ENCODE measurements at places on chromosomes 1 and 21.
A peak's percentile ranks its signal among the peaks of the same experiment; 100 is the strongest.

DNA sequence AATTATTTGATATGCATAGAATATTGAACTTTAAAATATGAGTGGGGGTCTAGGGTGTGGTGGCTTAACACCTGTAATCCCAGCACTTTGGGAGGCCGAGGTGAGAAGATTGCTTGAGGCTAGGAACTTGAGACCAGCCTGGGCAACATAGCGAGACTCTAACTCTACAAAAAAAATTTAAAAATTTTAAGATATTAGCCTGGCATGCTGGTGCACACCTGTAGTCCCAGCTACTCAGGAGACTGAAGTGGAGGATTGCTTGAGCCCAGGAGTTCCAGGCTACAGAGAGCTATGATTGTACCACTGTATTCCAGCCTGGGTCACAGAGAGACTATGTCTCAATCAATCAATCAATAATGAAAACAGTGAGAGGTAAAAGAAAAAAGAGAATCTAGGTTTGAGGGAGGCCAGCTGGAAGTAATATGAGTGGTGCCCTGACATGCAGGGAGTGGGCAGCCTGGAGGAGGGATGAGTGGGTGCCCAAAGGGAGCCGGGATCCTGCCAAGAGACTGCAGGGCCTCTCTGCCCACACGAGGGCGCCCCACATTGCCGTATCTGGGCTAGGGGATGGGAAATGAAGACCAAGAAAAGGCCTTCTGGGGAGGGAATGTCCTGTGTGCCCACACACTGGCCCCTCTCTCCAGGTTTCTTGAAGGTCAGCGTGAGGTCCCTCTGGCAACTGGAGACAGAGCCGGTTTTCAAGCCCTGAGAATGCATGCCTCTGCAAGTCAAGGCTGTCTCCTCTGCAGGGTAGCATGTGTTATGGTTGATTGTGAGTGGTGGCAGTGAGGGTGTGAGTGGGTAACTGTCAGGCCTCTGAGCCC lies 93.9 kb upstream of the PPM1J start:
- DNase-seq, result peak; percentile 87

GRCh38 chr21:45362077-45362747 lies 42.8 kb upstream of the COL18A1 start:
- no peak for DNase-seq

- DNase-seq, result no peak
Measured at GRCh38 chr1:208326033-208326432, 81.8 kb upstream of the PLXNA2 start.

DNA sequence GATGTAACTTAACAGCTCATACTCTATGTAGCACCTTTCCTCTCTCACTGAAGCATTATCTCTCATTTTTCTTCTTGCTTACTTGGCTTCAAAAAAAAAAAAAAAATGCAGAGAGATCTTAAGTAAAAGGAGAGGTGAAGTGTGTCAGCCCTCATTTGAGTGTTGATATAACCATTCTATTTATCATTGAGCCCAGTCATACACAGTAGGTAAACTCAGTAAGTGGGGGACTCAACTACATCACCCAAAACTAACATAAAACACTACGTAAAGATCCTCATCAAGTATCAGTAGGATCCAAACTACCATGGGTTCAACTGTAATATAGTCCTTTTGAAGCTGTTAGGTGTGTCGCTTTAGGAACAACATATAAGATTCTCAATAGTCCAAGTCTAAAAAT lies 8.2 kb downstream of the PNRC2 start:
- DNase-seq, result no peak

DNA sequence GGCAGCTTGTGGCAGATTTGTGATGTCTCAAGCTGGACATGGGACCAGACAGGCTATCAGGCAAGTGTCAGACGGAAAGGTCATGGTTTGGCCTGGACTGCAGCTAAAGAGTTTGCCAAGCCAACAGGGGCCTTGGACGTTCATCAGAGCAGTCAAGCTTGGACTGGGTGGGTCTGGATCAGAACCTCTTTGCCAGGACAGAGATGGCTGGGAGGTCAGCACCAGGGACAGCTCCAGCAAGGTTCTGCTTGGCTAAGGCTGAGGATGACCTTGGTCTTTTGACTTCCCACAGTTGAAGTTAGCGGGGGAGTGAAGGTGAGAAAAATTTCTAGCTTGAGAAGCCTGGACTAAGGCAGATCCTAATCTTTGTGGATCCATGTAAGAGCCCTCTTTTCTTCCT lies 68.1 kb downstream of the GRIK3 start:
- peak; percentile 57 for DNase-seq

GRCh38 chr1:32868085-32868484 lies 2.6 kb downstream of the FNDC5 start:
- DNase-seq, result no peak

DNA sequence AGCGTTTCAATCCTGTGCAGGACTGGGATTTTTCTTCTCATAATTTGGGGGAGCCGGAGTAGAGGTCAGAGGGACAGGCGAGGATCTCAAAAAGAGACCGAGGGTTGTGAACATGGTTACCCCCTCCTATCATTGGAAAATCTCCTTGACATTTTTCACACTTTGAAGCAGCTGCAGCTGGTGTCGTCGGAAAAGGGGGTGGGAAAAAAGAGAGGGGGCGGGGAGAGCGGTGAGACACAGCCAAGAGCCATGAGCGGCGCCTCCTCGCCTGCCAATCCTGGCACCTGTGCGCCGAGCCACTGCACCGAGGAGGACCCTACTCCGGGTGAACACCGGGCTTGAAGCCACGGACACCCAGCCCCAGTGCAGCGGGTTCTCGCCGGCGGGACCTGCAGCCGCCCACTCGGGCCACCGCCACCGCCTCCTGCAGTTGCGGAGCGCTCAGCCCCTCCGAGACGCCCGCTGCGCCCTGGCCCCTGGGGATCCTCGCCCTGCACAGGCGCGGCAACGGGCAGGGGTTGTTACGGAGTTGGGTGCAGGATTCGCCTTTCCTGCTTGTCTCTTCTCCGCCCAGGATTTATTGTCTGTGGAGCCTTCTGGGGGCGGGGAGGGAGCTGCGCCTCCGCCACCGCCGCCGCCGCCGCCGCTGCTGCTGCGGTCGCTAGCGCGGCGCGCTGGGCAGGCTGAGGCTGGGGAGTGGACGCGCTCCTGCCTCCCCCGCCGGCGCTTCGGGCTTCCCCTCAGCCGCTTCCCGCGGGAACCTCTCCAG lies at the start of gene LRRC7:
LRRC7 (plus strand) TSS at position 271 of the 769 bp plus-strand sequence. CDS start 718 bp downstream, outside the sequence.
- no peak for DNase-seq

GRCh38 chr1:167202049-167202448 lies 18.6 kb upstream of the POU2F1 start:
- DNase-seq, result no peak

GRCh38 chr1:187051618-187052232 lies 223.0 kb downstream of the PLA2G4A start:
- no peak for DNase-seq

- DNase-seq, result no peak
Measured at GRCh38 chr1:182163821-182164223, 102.3 kb upstream of the ZNF648 start.

DNA sequence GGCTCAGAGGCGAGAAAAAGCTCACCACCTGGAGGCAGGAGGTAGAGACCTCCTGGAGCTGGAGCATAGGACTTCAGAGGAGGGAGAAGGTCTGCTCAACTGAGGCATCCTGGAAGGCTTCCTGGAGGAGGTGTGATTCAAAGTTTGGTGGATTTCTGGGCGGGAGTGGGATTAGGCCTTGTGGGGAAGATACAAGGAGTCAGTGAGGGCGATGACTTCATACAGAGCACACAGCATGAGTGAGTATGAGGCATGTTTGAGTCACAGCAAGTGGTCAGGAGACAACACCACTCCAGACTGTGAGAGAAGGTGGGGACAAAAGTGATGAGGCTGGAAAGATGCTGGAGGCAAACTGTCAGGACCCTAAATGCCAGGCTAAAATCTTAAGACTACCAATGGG lies 77.6 kb downstream of the MATN1 start:
- no peak for DNase-seq

- DNase-seq, result no peak
Measured at GRCh38 chr1:181423301-181423918, 59.9 kb upstream of the CACNA1E start.

- no peak for DNase-seq
Measured at GRCh38 chr1:101388904-101389546, 152.2 kb downstream of the S1PR1 start.

- no peak for DNase-seq
Measured at GRCh38 chr1:15932612-15933011, 43.3 kb downstream of the ZBTB17 start.

DNA sequence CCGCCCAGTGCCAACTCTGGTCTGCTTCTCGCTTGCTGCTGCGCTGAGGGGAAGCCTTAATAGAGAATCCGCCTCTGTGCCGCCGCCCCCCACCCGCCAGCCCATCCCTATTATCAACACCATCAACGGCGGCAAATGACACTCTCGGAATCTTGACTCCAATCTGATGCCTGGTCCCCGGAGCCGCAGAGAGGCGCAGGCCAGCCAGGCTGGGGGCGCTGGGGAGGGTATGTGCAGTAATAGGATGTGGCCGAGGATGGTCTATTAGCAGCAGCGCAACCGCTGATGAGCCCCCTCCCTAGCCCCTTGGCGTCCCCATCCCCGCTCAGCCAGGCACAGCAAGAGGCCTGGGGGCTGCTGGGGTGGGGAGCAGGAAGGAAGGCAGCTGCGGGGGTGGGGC lies 15.1 kb upstream of the DMBX1 start:
- no peak for DNase-seq

DNA sequence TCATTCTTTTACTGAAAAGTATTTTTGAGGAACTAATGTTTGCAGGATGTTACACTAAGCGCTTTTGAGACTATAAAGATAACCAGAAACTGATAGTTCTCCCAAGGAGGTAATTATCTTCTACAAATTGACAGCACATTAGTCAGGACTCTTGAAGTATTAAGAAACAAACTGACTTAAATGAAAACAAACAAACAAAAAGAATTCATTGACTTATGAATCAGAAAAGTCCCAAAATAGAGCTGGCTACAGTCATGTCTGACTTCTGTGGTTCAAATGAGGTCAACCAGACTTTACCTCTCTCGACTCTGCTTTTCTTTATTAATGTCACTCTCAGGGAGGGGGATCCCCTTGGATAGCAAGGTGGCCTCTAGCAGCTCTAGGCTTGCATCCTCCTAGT lies 296.8 kb downstream of the TPR start:
- no peak for DNase-seq

- no peak for DNase-seq
Measured at GRCh38 chr1:145730900-145731299, 11.6 kb downstream of the CD160 start.

DNA sequence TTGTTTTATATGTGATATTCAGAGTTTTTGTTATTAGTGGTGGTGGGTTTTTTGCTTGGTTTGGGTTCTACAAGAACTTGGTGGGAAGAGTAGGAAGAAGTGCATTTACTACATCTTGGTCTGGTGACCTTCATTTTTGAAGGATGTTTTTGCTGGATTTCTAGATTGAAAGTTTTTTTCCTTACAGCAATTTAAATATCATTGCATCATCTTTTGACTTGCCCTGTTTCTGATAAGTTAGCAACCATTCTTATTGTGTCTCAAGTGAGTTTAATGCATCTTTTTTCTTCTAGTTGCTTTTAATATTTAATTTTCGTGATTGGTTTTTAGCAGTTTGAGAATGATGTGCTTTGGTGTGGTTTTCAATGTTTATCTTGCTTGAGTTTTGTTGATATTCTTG lies 447.7 kb downstream of the DISC1 start:
- DNase-seq, result no peak

GRCh38 chr1:16254263-16254928 lies 17.4 kb upstream of the CPLANE2 start:
- peak; percentile 34 for DNase-seq

DNA sequence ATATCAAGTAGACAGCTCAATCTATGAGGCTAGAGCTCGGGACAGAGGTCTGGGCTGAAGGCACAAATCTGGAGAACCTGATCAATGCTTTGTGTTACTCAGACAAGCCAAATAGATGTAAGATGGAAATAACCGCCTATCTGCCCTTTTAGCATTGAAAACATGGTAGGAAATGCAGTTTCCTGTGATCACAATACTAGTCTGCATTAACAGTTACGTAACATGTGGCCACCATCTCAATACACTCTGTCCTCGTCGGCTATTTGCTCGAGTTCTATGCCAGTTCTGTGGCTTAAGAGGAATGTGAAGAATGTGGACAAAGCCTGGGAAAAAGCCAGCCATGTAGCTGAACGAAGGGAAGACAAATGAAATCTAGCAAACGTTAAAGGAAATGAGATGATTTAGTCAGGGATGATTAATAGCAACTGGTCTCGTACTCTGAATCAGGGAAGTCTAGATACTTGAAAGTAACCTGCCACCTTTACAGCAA lies 73.3 kb downstream of the HSF2BP start:
- DNase-seq, result no peak

DNA sequence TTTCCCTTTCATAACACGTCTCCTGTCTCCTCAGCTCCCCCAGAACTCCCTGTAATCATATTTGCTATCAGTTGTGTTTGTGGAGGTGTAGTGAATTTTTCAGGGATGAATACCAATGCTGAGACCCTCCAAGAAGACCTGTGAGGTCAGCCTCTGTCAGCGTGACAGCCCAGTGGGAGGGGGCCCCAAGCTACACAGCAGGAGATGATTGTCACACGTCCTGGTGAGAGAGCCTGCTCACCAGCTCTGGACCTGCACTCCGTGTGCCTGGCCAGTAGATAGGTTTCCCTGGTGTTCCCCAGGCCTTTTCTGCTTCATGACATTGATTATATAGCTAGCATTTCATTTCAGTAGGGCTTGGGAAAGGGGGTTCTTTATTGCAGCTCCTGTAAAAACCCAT lies 421.5 kb downstream of the KIF26B start:
- no peak for DNase-seq

GRCh38 chr1:75099581-75099980 lies 34.6 kb upstream of the LHX8 start:
- DNase-seq, result no peak

- no peak for DNase-seq
Measured at GRCh38 chr1:66246351-66247269, 287.3 kb upstream of the SGIP1 start.

- DNase-seq, result peak; percentile 97
Measured at GRCh38 chr1:156090840-156091188, 8.5 kb upstream of the MEX3A start.

GRCh38 chr1:119160866-119161265 lies 20.4 kb upstream of the WARS2 start:
- DNase-seq, result no peak

DNA sequence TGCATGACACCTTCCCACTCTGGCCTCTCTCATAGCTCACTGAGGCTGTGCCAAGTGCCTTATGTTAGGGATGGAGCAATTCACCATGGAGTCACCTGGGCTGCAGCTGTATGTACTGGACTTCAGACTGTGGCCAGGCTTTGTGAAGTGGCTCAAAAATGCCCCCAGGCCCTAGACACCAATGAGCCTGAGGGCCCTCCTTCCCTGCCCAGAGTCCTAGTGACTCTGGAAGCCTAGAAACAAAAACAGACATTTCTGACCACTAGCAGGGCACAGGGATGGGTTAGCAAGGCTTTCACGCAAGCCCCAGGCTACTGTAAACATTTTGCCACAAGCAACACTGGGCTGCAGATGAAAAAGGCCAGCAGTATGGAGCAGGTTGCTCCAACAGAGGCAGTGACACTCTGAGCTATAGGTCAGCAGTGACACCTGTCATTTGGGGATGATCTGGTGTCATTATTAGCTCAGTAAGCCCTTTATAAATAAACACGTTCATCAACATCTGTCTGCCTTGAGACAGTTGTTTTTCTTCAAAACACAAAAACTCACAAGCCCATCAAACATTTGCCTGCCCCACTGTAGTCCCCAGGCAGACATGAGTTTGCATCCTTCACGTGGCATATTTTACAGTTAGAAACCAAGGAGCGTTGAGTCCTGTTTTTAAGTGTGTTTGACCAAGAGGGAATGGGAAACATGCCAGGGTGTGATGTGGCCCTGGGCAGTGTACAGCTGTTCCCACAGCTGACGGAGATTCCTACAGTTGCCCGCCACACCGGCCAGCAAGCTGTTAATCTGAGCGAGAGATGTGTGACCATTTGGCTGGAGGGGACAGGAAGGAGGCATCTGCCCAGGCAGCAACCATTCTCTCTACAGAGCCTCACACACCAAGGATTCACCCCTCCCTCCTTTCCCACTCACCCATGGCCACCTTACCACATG lies 66.8 kb downstream of the KCNN3 start:
- DNase-seq, result no peak
